ENCODE measurements at places on chromosomes 11 and 22. TPM values are rescaled to one million over a fixed set of nuclear protein-coding genes. Genes with fewer than 3 reads are reported as not detected.

C1QTNF5 gene
- 93.1 TPM for total RNA-seq

APOA5 gene
- total RNA-seq, result not detected

TENM4 gene
- total RNA-seq, result not detected

PRSS23 gene
- 197 TPM for total RNA-seq

APOL4 gene
- total RNA-seq, result 5.0 TPM

SLC6A5 gene
- not detected for total RNA-seq

MS4A7 gene
- not detected for total RNA-seq

TBX10 gene
- not detected for total RNA-seq

CAVIN3 gene
- total RNA-seq, result 201 TPM

TP53I11 gene
- 12.4 TPM for total RNA-seq

HBG1 gene
- total RNA-seq, result not detected

SCUBE2 gene
- 0.99 TPM for total RNA-seq

TRABD gene
- 13.7 TPM for total RNA-seq

IL18BP gene
- total RNA-seq, result 1.1 TPM

SNX32 gene
- under 0.01 TPM for total RNA-seq

EXPH5 gene
- total RNA-seq, result under 0.01 TPM

TMPRSS13 gene
- total RNA-seq, result not detected

ACER3 gene
- 10.7 TPM for total RNA-seq

NRIP3 gene
- total RNA-seq, result 0.20 TPM

SCN4B gene
- total RNA-seq, result not detected

OR8A1 gene
- under 0.01 TPM for total RNA-seq

SLN gene
- total RNA-seq, result not detected

SYT9 gene
- 0.20 TPM for total RNA-seq

KCNK4 gene
- total RNA-seq, result not detected

APOC3 gene
- not detected for total RNA-seq

BARX2 gene
- total RNA-seq, result not detected

SLC37A4 gene
- 10.2 TPM for total RNA-seq

MEN1 gene
- total RNA-seq, result 12.5 TPM

MPPED1 gene
- total RNA-seq, result under 0.01 TPM

PYGM gene
- total RNA-seq, result under 0.01 TPM

CARD18 gene
- total RNA-seq, result not detected

TSPAN32 gene
- total RNA-seq, result not detected

MYRF gene
- 0.20 TPM for total RNA-seq

OR52N4 gene
- not detected for total RNA-seq

TIGD3 gene
- total RNA-seq, result 0.22 TPM

TRIM29 gene
- not detected for total RNA-seq

STIM1 gene
- 32.7 TPM for total RNA-seq

PTGDR2 gene
- under 0.01 TPM for total RNA-seq

ACTN3 gene
- total RNA-seq, result not detected

GUCD1 gene
- 171 TPM for total RNA-seq

APOA1 gene
- total RNA-seq, result under 0.01 TPM

TNNT3 gene
- not detected for total RNA-seq

ZNF280B gene
- 0.22 TPM for total RNA-seq

DGAT2 gene
- 1.1 TPM for total RNA-seq

BTBD18 gene
- total RNA-seq, result not detected

All from lung microvascular endothelial cell (primary cell).